ENCODE measurements at places on chromosomes 16 and 17. TPM values are rescaled to one million over a fixed set of nuclear protein-coding genes. Genes with fewer than 3 reads are reported as not detected.

KRT36 gene
- not detected for total RNA-seq

TLK2 gene
- 76.2 TPM for total RNA-seq

CHAD gene
- total RNA-seq, result not detected

KRT31 gene
- not detected for total RNA-seq

SCARF1 gene
- 1.1 TPM for total RNA-seq

PIGQ gene
- total RNA-seq, result 109 TPM

KRT40 gene
- total RNA-seq, result not detected

SLC5A10 gene
- 0.11 TPM for total RNA-seq

SCN4A gene
- 3.7 TPM for total RNA-seq

GRCh38 chr17:66675991-66676371 is 158.9 kb upstream of the CACNG5 start:
- no peak for DNase-seq

GRCh38 chr17:46002311-46002972 is 3.4 kb downstream of the STH start:
- DNase-seq, result peak; percentile 96

DNA sequence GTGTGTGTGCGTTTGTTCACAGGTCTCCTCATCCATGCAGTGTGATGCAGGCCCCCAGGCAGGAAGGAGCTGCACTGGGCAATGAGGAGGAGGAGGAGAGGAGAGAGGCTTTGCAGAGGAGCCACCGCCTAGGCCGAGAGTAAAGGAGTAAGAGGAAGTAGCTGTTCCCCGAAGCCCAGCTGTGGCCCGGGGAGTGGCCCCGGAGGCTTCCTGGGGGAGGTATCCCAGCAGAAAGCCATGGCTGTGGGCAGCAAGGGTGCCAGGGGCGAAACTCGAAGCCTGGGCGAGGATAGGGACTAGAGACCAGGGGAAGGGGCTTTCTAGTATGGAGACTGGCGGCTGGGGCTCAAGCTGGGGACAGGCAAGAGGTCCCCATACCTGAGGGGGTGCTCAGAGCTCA is 12.2 kb downstream of the C16orf95 start:
- no peak for DNase-seq

GRCh38 chr16:28298511-28298878 is 6.2 kb downstream of the SBK1 start:
- DNase-seq, result peak; percentile 84

GRCh38 chr17:14321980-14322776 is 21.3 kb downstream of the HS3ST3B1 start:
- DNase-seq, result peak; percentile 35

DNA sequence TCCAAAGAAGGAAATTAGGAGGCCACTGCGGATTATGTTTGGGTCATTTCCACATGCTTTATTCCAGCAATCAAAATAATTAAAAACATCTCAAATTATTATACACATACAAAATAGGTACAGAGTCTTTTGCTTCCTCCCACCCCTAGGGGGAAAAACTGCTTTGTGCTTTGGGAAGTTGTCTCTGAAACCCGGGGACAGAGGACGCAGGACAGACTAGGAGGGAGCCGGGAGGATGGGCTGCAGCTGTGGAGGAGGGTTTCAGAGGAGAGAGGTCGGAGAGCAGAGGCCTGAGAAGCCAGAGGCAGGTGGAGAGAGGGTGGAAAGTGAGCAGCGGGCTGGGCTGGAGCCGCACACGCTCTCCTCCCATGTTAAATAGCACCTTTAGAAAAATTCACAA is 17.4 kb downstream of the COL1A1 start:
- peak; percentile 77 for DNase-seq

GRCh38 chr16:89785523-89786155 is 30.8 kb downstream of the FANCA start:
- DNase-seq, result no peak

DNA sequence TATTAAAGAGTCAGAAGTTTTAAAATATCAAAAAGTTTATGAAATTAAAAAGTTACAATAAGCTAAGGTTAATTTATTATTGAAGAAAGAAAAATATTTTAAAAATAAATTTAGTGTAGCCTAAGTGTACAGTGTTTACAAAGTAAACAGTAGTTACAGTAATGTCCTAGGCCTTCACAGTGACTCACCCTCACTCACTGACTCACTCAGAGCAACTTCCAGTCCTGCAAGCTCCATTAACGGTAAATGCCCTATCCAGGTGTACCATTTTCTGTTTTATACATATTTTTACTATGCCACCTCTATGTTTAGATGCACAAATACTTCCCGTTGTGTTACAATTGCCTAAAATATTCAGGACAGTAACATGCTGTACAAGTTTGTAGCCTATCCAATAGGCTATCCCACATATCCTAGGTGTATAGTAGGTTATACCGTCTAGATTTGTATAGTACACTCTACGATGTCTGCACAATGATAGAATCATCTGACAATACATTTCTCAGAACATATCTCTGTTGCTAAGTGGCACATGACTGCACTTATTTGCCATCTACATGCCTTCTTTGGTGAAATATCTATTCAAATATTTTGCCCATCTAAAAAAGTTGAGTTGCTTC is 67.2 kb upstream of the WSB1 start:
- DNase-seq, result no peak

- no peak for DNase-seq
Measured at GRCh38 chr17:19327031-19327783, 35.3 kb downstream of the B9D1 start.

DNA sequence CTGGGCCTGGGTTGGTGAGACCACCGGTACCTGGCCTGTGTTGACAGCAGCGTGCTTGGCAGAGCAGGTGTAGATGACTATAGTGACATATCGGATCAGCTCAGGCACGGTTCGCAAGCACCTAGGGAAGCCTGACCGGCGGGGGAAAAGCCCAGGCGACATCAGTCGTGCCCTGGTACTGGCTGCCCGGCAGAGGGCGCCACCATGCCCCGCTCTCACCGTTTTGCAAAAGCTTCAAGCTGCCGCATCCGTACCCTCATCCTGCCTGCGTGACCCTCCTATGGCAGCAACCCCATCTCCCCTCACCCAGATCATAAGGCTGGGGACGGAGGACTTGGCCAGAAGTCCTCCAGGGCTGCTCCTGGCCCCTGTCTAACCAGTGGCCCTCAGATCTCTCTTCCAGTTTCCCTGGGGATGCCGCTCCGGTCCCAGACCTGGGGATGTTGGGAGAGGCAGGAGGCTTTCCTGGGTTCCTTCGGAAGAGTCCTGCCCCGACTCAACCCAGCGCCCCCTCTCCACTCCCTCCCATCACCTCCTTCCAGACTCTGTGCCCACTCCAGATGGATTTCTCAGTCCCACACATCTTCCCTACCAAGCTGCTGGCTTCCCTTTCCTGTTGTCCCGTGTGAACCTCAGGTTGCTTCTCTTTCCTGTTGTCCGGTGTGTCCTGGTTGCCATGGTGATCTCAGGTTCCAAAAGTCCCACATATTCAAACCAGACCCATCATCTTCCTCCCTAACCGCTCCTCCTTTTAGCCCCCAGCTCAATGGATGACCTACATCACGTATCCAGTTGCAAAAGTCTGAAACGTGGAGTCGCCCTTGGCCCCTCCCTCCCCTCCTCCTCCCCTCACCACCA is 13.7 kb downstream of the ALOX12B start:
- peak; percentile 97 for DNase-seq

GRCh38 chr17:45895304-45895968 is 1.1 kb downstream of the MAPT start:
- peak; percentile 76 for DNase-seq

DNA sequence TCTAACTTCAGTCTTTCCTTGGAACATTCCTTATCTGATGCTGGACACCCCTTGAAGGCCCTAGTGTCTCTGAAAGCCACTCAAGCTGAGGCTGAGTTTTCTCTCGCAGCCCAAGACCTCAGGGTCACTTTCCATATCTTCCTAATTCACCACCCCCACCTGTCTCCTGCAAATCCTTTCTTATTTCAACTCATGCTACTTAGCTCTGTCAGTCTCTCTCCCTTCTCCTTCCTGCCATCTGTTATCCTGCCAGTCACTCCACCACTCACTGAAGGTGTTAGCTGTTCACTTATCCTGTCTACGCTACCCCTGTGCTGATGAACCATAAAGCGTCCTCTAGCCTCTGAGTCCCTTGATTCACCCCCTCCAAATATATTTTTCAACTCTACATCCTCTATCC is 143.9 kb upstream of the SHISA6 start:
- no peak for DNase-seq

DNA sequence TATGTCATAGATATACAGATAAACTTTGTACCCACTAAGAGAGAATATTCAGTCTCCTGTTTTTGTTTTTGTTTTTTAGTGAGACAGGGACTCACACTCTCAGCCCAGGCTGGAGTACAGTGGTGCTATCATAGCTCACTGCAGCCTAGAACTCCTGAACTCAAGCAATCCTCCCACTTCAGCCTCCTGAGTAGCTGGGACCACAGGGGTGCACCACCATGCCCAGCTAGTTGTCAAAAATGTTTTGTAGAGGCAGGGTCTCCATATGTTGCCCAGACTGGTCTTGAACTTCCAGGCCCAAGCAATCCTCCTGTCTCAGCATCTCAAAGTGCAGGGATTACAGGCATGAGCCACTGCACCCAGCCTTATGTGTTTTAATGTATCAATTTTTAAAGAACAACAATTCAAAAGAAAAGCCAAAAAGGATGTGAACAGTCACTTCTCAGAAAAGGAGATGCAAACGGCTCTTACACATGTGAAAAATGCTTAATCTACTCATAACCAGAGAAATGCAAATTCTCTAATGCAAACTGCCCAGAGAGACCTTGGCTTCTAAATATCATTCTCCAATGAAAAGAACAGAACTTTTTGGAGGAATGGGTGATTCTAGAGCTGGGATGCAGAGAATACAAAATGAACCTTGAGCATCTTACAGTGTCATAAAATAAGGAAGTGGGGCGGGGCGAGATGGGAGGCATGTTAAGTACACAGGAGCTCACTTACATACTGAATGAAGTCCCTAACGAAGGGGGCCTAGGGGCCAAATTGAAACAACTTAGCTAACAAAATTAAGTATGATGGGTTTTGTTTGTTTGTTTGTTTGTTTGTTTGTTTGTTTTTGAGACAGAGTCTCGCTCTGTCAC is 7.3 kb upstream of the CMTM3 start:
- no peak for DNase-seq

DNA sequence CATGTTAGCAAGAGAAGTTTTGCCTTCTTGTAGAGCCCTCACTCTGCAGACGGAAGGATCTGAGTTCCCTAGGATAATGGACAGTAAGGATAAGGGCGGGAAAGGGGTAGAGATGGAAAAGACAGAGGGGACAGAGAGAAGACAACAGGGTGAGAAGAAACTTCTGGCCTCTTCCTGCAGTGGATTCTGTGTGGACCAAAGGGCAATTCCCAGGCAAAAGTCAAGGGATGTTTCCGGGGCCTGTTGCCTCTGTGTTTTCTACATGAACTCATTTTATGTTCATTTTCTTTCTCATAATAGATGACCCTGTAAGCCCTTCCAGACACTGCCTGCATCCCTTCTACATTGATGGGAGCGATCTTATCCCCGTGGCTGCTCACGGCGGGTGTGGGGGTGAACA is 647 bp upstream of the TMEM238L start:
- DNase-seq, result no peak

DNA sequence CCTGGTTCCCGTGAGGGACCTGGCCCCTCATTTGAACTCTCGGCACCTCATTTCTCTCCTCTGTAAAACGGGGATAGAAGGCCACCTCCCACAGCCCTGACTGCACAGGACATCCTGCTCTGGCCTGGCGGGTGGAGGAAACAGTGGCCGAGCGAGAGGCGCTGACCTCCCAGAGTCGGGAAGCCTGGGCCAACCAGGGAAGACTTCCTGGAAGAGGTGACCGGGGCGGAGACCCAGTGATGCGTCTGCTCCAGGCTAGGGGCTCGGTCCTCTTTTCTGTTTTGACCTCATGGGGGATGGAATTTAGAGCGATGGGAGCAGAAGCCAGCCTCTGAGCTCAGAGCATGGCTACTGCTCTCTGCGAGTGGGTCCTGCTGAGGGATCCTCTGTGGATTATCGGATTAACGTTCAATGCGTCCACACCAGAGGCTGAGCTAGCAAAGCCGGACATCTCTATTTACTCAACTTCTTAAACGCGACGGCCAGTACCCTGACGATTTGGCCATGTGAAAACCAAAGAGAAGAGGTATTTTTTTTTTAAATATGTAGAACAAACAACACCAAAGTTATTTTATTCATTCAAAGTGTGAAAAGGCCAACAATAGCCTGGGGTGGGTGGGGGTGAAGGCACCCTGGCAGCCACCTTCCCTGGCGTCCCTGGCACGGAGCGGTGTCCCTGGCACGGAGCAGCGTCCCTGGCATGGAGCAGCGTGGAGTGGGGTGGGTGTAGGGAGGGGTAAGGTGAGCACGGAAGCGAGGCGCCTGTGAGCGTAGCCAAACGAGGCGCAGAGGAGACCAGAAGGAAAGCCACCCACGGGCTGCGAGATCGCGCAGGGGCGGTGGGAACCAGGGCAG is 9.2 kb upstream of the MSLN start:
- no peak for DNase-seq
